ENCODE measurements at places on chromosomes 3 and 15.

- DNase-seq = no peak
Measured at GRCh38 chr3:72590732-72591221, 257.5 kb downstream of the SHQ1 start.

- no peak for DNase-seq
Measured at GRCh38 chr3:70182166-70182565, 130.3 kb downstream of the MDFIC2 start.

DNA sequence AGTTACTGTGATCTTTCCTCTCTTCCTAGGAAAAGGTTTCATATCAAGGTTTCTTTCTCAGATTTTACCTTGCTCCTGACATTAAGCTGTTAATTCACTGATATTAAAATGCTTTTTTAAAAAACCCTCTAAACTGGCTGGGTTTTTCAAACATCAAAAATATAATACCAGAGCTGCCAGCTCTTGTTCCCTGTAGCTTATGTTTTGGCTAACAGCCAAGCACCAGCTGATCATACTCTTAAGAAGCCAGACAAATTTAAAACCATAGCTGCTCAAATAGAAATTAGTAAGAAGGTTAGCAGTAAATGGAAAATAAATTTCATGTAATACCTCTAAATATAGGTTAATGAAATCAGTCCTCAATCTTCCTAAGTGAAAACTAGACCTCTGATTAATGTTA is 657.5 kb downstream of the GRM7 start:
- DNase-seq = no peak

DNA sequence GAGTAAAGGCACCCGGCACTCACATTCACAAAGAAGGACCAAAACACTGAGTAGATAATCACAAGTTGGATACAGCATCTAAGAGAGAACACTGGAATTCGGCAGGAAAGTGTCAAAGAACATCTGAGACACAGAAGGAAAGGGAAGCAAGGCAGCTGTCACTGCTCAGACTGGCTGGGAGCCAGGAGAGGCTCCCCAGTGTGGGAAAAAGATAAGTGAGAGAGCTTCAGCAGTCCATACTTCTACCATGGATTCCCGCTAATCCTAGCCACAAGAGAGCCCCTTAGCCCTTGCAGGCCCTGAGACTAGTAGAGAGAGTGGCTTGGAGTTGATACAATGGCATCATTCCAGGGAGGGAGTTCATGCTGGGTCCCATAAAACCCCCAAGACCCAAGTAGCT is 36.7 kb upstream of the CP start:
- no peak for DNase-seq

- DNase-seq = no peak
Measured at GRCh38 chr3:42061025-42061712, 30.0 kb upstream of the TRAK1 start.
